Fibroblast of skin of abdomen (primary cell): ENCODE measurements at places on chromosomes 16 and 17.

DNA sequence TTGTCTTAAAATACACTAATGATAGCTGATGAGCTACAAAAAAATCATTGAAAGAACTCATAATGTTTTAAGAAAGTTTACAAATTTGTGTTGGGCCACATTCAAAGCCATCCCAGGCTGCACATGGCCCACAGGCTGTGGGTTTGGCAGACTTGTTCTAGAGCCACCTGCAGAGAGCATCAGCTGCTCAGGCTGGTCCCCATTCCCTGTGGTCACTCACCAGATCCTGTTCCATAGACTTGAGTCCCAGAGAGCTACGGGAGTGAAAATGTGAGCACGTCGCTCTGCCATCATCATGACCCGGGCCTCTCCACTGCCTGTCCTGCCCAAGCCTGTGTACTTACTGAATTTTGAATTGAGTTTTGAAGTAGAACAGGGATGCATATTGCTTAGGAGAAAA lies 6.9 kb downstream of the SLC26A11 start:
- no peak for DNase-seq

DNA sequence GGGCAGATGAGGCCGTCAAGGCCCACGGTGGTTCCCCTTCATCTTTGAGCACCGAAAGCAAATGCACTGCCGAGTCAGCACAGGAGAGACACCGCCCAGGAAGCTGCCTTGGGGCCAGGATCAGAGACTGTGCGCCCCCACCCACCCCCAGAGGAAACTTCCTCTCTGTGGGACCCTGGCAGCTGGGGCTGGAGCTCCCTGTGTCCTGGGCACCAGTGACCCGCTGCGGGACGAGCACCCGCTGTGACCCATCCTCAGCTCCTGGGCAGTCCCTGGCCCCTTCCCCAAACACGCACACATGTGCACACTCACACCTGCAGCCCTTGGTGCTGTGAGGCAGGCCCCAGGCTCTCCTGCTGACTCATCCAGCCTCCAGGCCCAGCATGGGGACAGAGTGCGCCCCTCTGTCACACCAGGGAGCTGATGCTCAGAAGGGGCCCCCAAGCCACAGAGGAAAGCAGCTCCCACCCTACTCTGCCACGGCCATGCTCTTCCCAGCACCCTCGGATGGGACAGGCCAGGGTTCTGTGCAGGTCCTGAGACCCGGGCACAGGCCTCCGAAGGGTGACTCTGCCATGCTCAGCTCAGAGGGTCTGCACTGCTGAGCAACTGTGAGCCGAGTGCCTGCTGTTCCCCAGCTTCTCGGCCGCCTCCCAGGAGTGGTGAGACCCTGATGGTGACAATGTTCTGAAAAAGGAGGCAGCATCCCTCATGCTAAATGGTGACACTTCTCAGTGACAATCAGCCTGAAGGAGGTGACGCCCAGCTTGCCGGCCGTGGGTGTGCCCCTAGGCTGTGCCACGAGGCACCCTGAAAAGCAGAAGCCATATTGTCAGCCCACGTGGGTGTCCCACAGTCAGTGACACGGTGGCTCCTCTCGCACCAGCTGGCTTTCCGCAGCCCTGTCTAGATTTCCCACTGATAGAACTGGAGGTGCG lies 3.6 kb downstream of the PIEZO1 start:
- DNase-seq: no peak

DNA sequence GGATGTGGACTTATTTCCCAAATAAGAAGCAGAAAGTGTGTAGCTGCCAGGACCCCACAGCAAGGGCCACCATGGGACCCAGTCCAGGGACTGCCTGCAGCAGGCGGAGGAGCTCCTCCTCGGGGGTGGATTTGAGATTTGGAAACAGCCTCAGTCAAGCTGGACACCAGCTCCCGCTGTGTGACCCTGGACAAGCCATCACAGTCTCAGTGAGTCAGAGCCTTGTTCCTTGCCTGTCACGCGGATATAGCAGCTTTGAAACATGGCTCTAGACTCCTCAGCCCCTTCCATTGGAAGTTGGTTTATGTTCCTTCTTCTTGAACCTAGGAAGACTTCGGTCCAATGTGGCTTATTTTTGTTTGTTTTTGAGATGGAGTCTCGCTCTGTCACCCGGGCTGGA lies 12.5 kb upstream of the DPEP1 start:
- DNase-seq: no peak

DNA sequence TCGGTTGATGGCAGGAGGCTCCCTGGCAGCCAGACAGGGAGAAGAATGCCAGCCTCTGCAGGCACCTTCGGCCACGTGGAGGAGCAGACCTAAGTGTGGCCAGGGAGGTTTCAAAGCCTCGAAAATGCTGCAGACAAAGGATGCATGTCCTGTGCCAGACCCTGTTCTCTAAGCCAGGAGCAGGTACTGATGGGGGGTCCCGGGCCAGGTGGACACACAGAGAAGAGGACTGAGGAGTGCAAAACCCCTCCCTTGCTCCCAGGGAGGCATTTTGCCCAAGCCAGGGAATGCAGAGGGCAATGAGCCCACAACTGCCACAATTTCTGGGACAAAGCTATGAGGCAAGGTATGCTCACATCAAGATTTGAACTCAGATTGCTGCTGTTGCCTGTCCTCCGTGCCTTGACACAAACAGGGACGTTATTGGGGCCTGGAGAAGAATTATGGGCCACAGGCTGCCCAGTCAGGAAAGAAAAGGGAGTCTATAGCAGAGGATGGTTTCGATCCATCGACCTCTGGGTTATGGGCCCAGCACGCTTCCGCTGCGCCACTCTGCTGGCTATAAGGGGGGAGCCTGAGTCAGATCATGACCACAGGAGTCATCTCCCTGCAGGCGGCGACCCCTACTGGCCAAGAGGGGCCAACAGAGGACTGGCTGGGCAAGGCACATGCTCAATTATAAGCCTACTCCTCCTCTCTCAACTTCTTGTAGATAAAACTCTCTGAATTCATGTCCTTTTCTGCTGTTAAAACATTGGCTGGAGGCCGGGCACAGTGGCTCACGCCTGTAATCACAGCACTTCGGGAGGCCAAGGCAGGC lies 25.1 kb upstream of the FOXK2 start:
- peak; percentile 98 for DNase-seq

DNA sequence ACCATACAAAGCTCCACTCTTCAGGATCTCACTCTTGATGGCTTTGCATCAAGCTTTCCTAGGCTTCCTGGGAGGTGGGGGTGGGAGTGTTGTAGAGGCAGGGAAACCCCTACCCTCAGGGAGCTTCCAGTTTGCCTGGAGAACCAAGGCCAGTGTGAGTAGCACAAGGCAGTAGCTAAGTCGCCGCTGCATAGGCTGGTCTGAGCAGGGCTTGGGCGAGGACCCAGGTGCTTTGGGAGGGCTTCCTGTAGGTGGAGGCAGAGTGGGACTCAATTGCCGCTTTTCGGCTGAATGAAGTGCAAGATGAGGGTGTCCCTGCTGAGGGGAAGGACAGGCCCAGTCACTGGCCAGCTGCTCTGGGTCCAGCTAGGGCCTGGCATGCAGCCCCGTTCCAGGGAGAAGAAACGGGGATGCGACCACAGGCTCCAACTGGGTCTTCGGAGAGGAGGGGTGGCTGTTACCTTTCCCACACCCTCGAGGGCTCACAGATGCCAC lies 3.9 kb downstream of the CD79B start:
- no peak for DNase-seq

DNA sequence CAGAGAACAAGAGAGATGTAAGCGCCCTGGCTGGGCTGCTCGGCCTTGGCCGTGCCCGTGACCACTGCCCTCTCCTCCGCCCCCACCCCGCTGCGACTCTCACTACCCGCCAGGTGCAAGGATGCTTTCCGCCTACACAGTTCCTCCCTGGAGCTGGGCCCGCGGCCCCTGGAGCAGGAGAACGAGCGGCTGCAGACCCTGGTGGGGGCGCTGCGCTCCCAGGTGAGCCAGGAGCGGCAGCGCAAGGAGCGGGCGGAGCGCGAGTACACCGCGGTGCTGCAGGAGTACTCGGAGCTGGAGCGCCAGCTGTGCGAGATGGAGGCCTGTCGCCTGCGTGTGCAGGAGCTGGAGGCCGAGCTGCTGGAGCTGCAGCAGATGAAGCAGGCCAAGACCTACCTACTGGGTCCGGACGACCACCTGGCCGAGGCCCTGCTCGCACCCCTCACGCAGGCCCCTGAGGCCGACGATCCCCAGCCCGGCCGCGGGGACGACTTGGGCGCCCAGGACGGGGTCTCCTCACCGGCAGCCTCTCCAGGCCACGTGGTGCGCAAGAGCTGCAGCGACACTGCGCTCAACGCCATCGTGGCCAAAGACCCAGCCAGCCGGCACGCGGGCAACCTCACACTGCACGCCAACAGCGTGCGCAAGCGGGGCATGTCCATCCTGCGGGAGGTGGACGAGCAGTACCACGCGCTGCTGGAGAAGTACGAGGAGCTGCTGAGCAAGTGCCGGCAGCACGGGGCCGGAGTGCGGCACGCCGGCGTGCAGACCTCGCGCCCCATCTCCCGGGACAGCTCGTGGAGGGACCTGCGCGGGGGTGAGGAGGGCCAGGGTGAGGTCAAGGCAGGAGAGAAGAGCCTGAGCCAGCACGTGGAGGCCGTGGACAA lies 9.2 kb upstream of the MRPL58 start:
- no peak for DNase-seq

GRCh38 chr16:60107871-60108270 lies 1373.8 kb upstream of the GOT2 start:
- no peak for DNase-seq

DNA sequence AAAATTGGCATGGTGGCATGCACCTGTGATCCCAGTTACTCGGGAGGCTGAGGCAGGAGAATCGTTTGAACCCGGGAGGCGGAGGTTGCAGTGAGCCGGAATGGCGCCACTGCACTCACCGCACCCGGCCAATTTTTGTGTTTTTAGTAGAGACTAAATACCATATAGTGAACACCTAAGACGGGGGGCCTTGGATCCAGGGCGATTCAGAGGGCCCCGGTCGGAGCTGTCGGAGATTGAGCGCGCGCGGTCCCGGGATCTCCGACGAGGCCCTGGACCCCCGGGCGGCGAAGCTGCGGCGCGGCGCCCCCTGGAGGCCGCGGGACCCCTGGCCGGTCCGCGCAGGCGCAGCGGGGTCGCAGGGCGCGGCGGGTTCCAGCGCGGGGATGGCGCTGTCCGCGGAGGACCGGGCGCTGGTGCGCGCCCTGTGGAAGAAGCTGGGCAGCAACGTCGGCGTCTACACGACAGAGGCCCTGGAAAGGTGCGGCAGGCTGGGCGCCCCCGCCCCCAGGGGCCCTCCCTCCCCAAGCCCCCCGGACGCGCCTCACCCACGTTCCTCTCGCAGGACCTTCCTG lies at the start of gene HBQ1:
HBQ1 (plus strand) TSS at position 359 of the 575 bp plus-strand sequence; CDS start at position 387, 28 bp downstream.
- peak; percentile 25 for DNase-seq

GRCh38 chr17:56594320-56595107 lies 1.0 kb downstream of the NOG start:
- DNase-seq: peak; percentile 4

- DNase-seq: peak; percentile 16
Observed at GRCh38 chr16:81937305-81938038, 73.8 kb downstream of the SDR42E1 start.

DNA sequence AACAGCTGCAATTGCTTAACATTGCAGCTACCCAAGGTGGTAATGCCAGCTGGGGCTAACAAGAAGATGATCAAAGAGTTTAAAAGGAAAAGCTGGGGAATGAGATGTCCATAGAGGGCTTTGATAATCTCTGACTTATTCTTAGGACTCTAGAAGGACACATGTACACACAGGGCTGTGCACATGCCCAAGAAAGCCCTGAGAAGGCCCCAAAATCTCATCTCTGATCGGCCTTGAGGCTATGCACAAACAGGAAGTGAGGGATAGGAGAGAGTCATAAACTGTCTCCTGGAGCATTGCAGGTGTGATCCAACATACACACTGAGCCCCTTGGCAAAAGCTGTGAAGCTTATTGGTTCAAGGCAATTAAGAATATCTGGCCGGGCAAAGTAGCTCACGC lies 17.2 kb upstream of the RABEP1 start:
- DNase-seq: no peak

DNA sequence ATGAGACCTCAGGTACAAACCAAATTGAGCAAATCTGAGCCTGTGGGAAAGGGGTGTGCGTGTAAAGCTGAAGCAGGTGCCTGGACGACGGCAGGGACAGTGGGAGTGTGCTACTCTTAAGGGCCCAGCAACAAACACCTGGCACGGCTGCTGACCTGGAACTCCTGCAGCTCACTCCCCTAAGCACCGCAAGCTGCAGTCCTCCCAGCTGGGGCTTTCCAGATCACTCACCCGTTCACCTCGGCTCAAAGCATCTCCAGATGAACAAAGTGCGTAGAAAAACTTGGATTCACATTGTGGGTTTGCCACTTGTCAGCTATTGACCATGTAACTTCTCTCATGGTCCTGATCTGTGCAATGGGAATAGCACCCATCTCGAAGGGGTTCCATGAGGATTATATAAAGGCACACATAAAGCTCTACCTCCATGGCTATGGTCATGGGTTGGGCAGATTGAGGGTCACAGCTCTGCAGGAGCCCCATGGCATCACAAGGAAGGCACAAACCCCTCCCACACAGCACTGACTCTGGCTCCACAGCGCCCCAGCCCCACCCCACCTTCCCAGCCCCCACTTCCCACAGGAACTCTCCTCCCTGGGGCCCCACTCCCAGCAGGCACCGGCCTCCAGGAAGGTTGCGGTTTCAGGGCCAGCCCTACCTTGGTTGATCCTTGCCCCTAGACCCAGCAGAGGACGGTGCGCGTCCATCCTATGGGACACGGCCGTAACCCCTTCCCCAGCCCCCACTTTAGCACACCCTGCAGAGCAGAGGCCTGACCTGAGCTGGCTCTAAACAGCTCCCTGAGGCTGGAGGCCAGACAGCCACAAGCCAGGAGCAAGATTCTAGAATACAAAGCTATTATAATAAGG lies 21.9 kb downstream of the ST3GAL2 start:
- DNase-seq: no peak

DNA sequence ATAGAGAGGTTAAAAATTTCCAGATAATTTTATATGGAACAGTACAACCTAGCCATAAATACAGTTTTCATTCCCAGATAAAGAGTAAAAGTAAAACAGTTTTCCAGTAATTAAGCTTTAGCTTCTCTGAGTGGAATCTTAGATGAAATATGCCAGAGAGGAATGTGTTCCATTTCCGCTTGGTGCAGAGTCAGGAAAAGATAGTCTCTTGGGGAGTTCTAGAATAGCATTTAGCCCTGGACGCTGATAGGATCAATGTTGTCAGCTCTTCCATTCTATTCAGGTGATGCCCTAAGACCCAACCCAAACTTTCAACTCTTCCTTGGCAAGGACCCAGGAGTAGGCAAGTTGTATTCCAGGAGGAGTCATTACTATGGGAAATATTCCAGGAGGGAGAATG lies 30.9 kb upstream of the ABCA3 start:
- peak; percentile 21 for DNase-seq
